ENCODE measurements at places on chromosomes 2 and 18.
A peak's percentile ranks its signal among the peaks of the same experiment; 100 is the strongest.

DNA sequence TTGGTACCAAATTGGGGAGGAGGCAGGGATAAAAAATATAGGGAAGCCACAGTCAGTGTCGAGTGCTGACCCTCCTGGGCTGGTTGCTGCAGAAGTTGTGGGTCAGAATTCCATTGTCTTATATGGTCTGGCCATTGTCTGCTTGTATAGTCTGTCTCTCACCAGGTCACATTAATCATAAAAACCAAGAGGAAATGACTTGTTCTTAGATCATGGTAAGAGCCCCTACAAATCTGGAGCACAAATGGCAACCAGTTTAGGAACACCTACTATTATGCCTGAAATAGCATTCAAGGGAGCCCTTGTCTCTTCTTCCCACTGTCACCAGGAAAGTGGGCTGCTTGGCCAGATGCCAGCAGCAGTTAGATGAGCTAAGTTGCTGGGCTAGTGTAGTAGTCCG, 119.7 kb upstream of the RMP24 start:
- no peak for DNase-seq

DNA sequence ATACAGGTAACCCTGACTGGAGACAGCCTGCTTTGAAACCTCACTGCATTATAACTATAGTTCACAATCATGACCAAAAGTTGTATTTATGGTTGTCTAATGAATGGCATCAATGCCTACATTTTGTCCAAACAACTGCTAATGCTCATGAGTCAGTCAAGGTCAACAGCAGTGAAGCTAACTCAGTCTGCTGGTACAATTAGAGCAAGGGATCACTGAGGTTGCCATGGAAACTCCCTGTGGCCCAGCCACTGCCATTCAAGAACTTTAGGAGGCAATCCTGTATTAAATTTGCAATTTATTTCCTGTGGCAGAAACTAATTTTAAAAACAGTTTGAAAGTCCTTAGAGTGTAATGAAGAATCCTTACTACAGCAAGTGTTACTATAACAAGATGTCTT, 185.1 kb upstream of the SMAD7 start:
- peak; percentile 48 for DNase-seq

DNA sequence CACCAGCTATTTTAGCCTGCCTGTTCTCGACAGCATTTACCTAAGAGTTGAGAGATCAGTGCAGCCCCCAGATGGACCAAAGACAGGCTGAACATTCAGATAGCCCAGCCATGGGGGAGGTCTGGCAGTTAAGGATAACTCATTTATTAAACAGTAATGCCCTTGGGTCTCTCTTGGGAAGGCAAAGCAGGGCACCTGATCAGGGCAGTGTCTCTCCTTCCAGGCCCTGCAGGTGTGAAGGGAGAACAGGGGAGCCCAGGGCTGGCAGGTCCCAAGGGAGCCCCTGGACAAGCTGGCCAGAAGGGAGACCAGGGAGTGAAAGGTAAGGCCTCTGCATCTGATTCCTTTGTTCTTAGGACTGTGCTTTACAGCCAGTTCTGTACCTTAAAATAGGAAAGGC, 49.6 kb downstream of the MARCO start:
- DNase-seq = peak; percentile 7

DNA sequence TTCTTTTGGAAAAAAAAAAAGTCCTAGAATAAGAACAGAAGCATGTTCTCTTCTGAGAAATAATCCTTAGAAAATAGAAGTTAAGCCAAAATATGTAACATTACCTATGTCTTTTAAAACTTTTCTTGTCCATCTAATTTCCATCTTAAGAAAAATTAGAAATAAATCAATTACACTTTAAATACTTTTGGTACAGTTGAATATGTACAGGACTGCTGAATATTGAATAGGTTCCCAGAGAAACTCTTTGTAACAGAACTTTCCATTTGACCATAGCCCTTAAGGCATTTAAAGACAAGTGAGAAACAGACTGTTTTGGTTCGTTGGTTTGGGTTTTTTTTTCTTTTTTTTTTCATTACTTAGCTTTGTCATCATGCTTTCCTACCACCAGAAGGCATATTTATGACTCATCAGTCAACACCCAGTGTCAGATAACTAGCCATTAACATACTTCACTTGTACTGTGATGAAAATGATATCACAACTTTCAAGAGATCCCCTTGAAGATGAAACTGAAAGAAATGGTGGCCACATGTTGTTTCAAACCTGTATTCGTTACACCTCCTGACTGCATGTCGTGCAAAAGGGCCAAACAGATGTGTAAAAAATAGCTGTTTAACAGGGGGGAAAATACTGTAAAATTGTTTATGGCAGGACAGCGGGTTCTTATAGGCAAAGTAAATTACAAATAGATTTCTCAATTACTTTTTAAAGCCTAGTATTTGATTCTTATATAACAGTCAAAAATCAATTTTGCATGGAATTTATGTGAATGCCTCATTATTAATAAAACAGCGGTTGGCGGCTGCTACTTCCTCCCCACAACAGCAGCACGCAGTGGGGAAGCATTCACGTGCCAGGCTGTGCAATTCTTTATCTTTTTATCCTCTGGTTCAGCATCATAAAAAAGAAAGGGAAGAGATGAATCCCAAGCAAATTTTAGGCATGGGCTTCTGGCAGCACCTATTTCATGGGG, 280.7 kb upstream of the HNRNPA3 start:
- DNase-seq = no peak

- DNase-seq = no peak
These were observed 23.6 kb upstream of the SERPINE2 start for GRCh38 chr2:224062481-224063297.

DNA sequence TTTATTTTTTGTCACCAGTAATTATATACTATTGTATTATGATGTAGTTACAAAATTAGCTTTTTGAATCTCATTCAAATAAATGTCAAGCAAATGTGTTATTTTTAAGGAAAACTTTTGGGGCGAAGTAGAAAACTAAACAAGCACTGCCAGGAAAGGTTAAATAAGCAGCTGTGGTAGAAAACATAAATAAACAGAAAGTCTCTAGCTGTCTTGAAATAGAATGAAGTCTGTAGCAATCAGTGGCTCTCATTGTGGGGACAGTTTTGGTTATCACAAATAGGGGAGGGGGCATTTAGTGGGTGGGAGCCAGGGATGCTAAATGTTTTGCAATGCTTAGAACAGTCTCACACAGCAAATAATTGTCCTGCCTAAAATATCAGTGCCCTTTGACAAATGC, 3.4 kb downstream of the INSIG2 start:
- no peak for DNase-seq

DNA sequence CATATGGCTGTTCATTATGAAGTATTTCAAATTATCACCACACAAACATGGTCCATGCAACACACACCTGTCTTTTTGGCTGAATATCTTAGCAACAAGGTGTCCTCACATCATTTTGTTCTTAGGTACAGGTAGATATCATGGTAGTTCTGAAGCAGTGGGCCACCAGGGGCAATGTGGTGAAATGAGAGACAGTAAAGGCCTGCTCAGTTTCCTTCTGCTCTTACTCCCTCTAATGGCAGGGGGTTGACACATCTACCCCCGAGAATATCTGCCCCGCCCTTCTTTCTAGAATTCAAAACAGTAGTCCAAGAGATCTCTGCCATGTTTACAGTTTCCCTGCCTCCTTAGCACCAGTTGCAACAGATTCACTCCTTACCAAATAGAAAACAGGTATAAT, 147.0 kb upstream of the KLHL14 start:
- DNase-seq = peak; percentile 28

DNA sequence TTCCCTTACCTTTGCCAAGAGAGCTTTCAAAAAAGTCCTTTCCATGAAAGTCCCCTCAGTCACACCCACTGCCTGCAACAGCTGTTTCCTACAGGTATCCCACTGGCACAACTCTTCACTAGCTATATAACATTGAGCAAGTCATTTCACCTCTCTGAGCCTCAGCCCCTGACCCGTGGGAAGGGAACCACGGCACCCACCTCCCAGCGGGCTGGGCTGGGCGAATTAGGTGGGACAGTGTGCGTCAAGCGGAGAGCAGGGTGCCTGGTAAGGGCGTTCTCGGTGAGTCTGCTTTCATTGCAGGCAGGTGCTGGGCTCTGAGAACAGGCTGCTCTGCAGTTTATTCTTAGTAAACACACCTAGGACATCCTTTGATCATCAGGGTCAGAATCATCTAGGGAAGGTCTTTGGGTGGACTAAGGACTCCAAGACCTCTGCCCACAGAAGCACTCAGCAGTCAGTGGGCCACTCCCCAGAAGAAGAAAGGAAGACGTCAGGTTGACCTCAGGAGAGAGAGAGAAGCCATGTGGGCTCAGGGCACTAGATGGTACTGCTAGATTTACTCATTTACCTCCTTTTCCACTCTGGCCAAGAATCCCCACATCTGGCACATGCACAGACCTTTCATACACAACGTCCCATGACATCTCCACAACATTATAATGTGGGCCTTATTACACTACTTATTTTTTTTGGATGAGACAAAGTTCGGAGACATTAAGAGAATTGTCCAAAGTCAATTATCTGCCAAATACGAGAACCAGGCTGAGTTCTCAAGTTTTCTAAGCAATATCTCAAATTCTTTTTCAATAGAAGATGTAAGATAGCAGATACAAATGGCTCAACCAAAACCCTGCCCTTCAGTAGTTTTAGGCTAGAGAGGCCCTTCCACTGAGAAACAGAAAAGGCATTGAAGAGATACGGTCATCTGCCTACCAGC, 79.9 kb downstream of the GALNT14 start:
- DNase-seq = no peak

- DNase-seq = no peak
These were observed 66.6 kb downstream of the GYPC start for GRCh38 chr2:126722546-126722945.

DNA sequence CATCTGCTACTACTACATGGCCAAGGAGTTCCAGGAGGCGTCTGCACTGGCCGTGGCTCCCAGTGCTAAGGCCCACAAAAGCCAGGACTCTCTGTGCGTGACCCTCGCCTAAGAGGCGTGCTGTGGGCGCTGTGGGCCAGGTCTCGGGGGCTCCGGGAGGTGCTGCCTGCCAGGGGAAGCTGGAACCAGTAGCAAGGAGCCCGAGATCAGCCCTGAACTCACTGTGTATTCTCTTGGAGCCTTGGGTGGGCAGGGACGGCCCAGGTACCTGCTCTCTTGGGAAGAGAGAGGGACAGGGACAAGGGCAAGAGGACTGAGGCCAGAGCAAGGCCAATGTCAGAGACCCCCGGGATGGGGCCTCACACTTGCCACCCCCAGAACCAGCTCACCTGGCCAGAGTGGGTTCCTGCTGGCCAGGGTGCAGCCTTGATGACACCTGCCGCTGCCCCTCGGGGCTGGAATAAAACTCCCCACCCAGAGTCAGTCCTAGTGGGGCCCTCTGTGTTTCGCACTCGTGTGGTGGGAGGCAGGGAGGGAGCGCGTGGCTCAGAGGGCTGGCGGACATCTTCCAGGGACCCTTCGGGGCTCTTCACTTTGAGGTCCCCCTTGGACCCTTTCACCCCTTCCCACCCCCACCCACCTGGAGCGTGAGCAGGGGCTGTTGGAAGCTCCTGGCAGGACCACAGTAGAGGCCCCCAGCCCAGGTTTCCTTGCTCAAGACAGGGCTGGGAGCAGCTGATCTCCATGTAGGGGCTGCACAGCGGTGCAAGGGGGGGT, 5.7 kb downstream of the GPR35 start:
- no peak for DNase-seq

DNA sequence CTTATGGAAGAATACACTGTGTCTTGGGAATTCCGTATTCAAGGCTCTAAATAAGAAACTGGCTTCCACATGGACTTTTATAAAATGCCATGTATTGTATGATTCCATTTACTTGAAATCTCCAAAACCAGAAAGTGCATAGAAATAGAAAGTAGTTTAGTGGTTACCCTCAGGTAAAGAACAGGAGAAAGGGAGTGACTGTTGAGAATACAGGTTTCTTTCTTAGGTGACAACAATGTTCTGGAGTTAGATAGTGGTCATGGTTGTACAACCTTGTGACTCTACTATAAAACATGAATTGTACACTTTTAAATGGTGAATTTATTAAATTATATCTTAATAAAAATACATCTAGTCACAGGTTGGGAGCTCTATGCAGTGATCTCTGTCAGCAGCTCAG, 481.8 kb downstream of the SPAG16 start:
- no peak for DNase-seq

DNA sequence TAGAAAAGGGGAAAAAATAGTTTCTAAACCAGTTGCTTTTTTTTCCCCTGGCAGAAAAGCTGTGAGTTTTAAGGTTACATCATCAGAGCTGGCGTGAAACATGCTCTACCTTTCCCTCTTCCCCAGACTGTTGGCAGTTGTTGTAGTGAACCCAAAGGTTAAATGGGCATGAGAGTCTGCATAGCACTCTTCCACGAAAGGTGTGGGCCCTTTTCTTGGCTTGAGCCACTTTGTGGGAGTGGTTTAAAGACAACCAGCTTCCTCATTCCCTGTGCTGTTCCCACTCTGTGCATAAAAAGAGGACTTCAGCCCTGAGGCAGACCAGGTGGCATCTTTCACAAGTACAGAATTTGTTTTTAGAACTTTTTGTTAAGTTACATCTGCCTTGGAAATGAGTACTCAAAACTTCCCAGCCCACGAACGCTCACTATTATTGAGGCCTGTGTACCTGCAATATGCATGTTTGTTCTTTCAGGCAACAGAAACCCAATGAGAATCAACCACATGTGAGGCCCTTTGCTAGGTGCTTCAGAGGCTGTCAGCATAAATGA, 243.8 kb downstream of the BABAM2 start:
- peak; percentile 68 for DNase-seq

GRCh38 chr2:118853651-118854291, 6.3 kb upstream of the EN1 start:
- no peak for DNase-seq

DNA sequence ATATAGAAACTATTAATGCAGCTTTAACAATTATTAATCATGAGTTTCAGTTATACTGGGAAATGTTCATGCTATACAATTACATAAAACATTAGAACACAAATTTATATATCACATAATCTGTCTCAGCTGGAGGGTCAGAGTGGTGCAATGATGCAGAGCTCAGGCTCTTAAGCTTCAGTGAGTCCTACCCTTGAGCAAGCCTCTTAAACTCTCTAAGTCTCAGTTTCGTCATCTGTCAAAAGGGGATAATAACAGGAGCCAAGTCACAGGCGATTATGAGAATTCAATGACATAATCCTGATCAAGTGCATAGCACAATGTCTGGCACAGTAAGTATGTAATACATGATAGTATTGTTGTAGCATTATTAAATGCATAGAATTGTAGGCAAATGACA, 46.0 kb downstream of the LAMA1 start:
- no peak for DNase-seq

DNA sequence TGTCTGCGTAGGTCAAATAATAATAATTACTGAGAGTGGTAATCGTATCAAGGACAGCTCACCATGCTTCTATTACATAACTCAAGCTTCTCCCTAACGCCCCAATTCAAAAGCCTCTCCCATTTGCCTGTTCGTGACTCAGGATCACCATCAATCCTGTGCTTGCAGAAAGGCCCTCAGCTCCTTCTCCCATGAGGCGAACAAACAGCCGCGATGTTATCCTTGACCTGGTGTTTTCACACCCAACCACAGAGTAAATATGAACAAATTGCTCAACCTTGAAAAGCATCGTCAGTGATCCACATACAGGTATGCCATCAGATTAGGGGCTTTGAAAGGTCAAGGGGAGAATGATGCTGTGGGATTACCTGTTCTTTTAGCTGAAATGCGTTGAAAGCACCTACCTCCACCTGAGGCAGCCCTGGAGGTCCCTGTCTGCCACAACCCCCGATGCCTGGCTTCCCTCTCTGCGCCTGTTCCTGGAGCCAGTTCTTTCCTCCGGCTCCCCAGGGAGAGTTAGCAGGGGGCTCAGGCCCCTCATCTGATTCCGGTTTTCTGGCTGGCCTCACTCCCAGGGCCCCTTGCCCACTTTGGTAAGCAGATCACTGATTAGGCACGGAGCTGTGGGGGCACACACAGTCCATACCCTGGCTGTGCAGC, 39.1 kb upstream of the ODC1 start:
- peak; percentile 84 for DNase-seq

Data from stomach (tissue), 19 donors.